NCI-H69 (cell line): ENCODE measurements at places on chromosomes 12 and 14.

GRCh38 chr14:98156411-98156810 lies 1115.6 kb downstream of the BCL11B start:
- DNase-seq = peak; percentile 10

GRCh38 chr12:52082988-52083637 lies 3.6 kb downstream of the SMIM41 start:
- DNase-seq = peak; percentile 76

- DNase-seq = no peak
These were observed 47.1 kb upstream of the CDKN3 start for GRCh38 chr14:54349713-54350112.

DNA sequence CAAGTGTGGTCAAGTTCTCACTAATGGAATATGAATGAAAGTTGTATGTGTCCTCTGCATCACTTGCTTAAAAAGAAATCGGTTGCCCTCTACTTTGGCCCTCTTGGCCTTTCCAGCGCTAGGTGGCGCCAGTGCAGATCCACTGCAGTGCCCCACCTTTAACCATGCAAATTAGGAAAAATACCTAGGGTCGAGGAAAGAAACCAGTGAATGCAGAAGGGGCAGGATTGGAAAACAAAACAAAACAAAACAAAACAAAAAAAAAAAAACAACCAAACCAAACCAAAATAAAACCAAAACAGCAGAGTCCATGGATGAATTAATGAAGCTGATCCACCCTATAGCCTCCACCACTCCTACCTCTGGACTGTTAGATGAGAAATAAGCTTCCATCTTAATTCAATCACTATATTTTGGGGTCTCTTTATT lies 12.9 kb upstream of the NEMF start:
- peak; percentile 80 for DNase-seq

DNA sequence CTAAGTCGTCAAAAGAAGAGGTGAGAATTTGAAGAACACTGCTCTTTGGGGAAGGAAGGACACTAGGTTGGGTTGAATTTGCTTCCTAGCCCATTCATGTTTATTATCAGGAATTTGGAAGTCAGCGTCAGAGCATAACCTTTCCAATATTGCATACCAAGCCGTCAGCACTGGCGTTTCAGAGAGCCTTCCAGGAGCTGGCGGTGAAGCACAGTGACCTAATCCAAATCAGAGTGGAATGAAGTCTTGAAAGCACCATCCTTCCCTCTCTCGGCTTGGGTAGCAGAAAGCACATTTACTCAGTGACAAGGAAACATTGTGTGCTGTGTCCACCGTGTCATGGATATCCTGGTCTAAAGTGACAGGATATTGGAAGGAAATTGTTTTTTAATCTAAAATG lies 240.3 kb upstream of the PELI2 start:
- no peak for DNase-seq

GRCh38 chr14:55382483-55382882 lies 29.1 kb downstream of the ATG14 start:
- no peak for DNase-seq

DNA sequence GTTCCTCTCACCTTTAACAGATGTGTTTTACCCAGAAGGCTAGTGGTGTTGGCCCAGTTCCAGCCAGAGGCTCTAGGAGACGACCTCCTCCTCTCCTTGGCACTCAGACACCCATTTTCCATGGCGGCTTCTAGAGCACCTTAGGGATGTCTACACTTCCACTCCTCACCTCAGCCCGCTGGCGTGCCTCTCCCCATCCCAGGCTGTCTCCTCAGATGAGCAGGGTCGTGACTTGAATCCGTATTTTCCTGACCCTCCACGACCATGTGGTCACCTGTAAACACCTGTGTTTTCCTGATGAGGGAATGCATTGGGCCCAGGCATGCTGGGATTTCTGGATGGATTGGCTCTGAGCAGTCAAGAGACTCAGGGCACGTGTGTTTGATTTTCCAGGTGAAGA lies 21.8 kb upstream of the RIN3 start:
- peak; percentile 14 for DNase-seq

DNA sequence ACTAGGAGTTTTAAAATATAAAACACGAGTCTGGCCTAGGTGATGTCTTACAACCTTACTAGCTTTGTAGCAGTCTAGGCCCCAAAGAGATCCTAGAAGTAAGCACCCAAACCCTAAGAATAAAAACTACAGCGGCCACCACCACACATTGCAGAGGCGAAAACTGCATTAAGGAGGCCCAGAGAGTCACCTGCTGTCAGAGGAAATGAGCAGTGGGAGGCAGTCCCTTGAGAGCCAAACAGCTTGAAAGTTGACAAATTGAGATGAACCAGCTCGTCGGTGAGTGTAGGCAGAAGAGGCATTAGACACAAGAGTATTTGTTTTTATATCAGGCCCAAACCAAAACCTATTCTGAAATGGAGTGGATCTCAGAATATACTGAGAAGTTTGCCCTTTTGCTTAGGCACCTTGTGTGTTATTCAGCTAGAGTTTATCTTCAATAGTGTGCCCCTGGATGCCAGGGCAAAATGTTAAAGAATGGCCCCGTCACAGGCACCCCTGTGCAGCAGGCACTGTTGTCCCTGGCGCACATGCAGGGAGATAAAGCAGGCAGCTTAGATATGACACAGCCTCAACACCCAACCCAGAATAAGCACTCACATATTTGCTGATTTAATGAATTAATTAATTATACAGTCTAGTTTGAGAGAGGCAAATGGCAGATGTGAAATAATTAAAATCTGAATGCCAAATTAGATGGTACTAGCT lies 56.7 kb downstream of the TTC7B start:
- peak; percentile 42 for DNase-seq

- no peak for DNase-seq
These were observed 47.8 kb upstream of the ETV6 start for GRCh38 chr12:11601647-11602046.

DNA sequence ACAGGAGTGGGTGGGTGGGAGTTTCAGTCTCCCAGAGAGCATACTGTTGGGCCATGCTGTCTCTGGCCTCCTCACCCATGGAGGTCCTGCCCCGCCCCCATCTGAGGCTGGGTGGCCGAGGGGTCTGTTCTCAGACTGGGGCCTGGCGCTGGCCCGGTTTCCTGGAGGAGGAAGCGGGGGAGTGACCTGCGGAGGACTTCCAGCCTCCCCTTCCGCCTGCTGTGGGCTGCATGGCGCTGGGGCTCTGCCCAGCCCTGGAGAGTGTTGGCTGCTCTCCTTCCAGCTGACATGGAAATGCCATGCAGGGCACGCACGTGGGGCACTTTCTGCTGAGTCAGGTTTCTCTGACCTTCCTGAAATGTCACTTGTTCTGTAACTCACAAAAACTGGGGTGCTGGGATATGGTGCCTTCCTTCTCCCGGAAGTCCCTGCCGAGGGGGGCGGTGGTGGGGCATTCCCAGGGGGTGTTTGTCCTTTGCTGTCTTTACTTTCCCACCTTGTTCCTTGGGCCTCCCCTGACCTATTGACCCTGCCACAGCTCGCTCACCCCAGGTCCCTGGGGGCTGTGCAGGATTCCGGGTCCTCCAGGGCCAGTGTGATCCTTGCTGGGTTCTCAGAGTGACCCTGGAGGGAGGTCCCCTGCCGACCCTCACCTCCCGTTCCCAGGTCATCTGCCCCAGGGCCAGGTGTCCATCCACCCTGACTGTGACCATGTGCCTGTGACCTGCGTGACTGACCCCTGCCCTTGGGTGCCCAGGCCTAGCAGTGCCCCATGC lies 23.6 kb downstream of the PACS2 start:
- DNase-seq = no peak

- peak; percentile 86 for DNase-seq
These were observed 129.1 kb downstream of the TMEM117 start for GRCh38 chr12:43964961-43965360.

DNA sequence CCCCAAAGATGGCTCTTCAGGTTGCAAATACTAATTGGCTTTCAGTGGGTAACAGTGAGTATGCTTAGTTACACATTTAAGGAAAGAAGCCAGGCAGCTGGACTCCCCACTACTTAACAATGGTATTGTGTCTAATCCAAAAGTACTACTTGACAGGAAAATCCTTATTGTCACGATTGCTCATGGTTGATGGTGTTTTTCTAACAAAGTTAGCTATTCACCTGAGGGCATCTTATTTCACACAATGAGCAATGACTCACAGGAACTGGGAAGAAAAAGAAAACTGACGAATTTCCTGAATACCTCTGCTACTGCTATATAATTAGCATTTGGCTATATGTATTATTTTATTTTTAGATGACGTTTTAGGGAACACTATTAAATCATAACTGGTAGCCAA lies 33.4 kb upstream of the ALG10 start:
- no peak for DNase-seq
